ENCODE measurements at places on chromosomes 12 and 14.

GRCh38 chr12:24554612-24555295 is 394.1 kb downstream of the BCAT1 start:
- no peak for DNase-seq

GRCh38 chr12:81295251-81295650 is 217.4 kb downstream of the ACSS3 start:
- no peak for DNase-seq

GRCh38 chr12:40727774-40728483 is 35.7 kb downstream of the CNTN1 start:
- no peak for DNase-seq

GRCh38 chr14:51129130-51129529 is 34.2 kb upstream of the TRIM9 start:
- no peak for DNase-seq

DNA sequence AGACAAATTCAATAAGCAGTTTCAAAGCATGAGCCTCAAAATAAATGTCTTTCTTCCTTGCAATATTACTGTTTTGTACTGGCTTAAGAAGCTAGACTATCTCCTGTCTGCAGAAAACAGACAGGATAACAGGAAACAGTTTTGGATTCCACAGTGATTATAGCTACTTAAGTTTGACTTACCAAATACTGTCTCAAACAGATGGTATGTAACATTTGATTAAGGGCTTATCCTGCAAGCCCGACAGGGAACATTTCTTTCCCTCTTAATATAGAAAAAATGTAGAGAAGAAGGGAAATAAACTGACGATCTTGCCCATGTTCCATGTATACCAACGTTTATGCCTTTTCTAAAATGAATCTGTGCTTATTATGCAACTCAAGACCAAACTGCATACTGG is 179.9 kb upstream of the EEA1 start:
- peak; percentile 3 for DNase-seq

GRCh38 chr12:123071099-123071800 is 79.6 kb downstream of the PITPNM2 start:
- no peak for DNase-seq
